ENCODE measurements at places on chromosomes 6 and 20.

- DNase-seq: no peak
These were observed 12.3 kb downstream of the DYNLT2 start for GRCh38 chr6:169738976-169739529.

- no peak for DNase-seq
These were observed 287.9 kb upstream of the FERMT1 start for GRCh38 chr20:6410721-6411120.

DNA sequence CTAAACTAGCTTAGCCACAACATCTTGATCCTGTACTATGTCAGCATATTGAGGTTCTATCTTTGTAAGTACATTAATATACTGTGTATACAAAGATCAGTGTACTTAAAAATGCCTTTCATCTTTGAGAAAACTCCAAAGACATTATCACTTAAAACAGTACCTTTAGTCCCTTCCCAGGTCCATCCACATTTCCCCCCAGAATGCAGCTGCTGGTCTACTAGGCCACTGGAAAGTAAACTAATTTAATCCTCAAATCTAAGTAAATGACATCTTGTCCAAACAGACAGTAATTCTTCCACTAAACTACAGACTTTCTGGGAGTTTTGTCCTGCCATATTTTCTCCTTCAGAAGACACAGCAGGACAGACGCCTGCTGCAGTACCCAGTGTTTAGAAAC lies 68.7 kb downstream of the SYCP2 start:
- no peak for DNase-seq

- DNase-seq: no peak
These were observed 24.4 kb upstream of the BNIP5 start for GRCh38 chr6:36361071-36361470.

- DNase-seq: no peak
These were observed 1.3 kb downstream of the CGA start for GRCh38 chr6:87093651-87094050.

GRCh38 chr6:70131528-70131927 lies 171.4 kb downstream of the COL9A1 start:
- DNase-seq: no peak

DNA sequence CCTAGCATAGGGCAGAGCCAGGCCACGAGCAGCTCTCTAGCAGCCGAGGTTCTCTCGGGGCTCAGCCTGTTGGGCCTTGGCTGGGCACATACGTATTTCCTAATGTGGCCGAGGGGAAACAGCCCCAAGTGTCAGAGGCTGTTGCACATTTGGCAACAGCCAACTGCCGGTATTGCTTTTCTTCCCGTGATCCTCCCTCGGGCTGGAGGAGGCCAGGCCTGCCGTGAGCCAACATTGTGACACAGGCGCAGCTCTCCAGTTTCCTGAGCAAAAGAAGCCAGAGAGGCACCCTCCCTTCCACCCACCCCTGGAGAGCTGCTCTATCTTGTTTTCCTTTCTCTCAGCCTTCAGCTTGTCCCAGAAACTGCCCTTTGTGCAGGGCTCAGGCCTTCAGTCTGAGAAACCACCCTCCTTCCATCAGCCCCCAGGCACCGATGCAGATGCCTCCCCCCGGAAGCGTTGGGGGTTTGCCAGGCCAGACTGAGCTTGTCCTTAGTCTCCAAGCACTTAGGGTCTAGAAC lies 5.1 kb upstream of the BPI start:
- peak; percentile 42 for DNase-seq

DNA sequence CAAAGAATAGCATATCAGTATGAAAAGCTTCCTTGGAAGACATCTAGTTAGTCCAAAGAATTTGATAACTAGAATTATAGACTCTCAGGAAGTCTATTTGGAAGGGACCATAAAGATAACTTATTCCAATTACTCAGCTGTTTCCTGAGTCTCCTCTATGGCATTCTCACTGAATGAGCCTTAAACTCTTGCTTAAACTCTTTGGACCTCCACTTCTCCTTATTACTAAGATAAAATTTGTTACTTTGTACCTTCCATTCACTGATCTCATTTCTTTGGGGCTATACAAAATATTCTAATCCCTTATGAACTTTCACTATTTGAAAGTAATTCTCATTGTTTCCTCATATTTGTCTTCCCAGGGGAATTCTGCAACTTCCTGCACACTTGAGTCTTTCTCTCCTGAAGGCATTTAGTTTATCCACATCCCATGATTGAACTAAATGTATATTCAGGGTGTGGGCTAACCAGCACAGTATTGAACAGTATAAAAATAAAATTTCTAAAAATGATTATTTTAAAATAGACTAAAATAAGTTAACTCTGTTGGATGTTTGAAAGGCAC lies 67.1 kb upstream of the NOTCH4 start:
- no peak for DNase-seq

DNA sequence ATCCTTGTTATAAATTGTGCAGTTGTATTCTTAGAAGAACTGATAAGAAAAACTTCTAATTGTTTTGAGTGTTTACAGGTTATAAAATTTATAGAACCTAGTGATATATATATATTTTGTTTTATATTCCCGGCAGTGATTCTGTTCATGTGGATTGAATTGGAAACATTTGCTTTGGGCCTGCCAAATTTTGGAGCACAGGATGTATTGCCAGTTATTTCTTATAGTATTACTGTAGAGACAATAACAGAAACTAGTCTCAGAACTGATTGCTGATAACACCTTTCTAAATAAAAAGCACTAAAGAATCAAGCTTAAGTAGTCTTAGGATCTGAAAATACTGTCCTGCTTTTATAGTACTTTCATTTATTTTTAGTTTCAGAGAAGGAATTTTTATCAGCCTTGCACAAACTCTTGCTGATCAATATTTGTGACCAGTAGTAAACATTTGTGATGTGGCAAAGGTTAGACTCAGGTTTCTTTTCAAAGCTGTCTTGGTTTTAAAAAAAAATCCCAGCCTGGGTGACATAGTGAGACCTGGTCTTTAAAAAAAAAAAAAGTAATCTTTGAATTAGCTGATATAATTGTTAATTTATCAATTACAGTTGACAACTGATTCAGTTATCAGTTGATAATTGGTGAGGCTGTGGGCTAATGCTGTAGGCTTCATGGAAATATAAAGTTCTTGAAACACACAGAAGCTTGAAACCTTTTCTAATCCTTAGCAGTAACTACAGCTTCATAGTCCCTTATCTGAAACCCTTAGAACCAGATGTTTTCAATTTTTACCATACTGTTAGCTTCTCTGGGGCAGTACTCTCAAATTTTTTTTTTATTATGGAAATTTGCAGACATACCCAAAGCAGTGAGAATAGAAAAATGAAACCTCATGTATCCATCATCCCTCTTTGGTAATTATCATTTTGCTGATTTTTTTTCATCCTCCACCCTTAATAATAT lies 42.4 kb downstream of the RNGTT start:
- no peak for DNase-seq

GRCh38 chr20:45432294-45432693 lies 16.4 kb downstream of the PIGT start:
- no peak for DNase-seq

DNA sequence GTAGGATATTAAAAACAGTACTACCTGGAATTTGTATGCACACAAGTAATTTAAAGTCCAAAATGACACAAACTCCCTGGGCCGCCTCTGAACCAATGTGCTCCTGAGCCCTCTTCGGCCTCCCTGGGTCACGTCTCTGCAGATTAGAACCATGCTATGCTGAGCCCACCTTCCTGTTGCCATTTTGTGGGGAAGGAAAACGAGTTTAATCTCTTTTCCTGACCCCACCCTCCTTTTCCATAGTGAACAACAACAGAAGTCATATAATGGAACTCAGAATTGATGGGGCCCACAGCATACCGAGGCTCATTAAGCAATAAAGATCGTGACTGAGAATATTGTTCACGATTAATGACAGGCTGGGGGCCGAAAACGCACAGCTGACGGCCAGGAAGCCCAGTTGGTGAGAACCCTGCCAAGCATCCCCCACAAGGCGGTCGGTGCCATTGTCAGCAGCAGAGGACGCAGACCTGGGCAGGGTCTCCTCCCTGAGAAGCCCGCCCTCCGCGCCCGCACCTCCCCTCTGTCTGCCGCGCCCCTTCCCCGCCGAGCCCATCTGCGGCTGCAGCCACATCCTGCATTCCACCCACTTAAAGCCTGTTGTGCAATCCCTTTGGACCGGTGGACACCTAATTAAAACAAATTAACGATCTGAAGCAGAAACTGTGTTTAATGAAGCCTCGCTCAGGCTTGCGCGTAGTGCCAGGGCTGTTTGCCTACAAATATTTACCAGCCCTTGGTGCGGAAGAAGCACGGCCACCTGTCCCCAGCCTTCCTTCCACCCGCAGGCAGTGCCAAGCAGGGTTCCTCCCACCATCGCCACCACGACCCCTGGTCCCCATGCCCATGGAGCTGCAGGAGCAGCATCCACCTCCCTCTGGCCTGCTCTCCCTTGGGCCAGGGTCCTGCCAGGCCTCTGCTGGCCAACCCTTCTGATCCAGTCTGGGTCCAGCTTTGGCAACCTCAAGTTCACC lies 68.1 kb downstream of the DLL1 start:
- no peak for DNase-seq

DNA sequence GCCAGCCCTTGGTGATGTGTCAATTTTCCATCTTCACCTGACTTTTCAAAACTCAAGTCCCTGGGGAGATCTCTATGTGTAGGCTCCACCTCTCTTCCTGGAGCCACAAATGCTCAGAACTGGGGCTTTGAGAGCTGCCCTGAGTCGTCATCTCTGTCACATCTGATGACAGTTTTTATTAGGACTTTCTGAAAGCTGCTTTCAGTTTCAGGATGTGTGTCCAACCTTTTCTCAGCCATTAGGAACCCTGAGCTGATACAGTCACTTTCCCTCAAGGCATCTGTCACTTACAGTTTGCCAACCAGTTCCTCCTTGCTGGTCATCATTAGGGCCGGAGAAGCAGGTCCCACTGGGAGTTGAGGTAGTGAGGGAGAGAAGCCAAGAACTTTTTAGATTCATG lies 365.9 kb upstream of the CHD6 start:
- no peak for DNase-seq

DNA sequence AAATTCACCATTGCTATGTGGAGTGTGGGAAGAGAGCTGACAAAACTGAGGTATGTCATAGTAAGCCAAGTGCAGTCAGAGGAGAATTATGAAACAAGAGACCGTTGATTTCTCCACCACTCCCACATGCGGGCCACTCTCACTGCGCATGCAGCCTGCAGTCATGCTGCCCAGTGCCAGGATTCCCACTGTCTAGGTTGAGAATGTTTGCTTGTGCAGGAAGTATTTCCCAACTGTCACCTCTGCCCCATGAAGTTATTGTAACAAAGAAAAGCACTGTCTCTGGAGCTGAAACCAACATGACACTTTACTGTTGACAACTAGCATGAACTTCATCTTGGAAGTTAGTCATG lies 18.7 kb upstream of the SFT2D1 start:
- no peak for DNase-seq

DNA sequence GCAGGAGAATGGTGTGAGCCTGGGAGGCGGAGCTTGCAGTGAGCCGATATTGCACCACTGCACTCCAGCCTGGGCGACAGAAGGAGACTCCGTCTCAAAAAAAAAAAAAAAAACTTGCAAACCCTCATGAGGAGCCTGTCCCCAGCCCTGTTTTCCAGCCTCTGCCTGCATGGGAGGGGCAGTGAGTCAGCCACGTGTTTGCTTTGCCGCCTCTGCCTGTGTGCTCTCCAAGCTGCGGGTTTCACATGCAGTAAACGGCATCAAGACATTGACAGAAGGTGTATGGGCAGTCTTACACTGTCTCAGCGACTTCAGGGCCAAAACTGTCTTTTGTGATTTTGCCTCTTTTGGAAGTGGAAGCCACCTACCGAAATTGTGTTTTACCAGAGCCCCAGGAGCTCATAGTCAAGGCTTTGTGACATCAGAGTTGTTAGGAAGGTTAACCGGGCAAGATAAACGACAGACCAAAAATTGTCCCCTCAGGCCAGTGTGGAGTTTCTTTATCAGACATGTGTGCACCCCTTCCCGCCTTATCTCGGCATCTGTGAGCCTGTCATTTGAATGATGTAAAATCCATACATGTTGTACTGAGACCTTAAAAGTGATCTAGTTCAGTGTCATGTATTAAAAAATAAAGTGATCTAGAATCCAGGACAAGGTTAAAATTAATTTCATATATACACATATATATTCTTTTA lies 52.9 kb downstream of the RPP40 start:
- no peak for DNase-seq

DNA sequence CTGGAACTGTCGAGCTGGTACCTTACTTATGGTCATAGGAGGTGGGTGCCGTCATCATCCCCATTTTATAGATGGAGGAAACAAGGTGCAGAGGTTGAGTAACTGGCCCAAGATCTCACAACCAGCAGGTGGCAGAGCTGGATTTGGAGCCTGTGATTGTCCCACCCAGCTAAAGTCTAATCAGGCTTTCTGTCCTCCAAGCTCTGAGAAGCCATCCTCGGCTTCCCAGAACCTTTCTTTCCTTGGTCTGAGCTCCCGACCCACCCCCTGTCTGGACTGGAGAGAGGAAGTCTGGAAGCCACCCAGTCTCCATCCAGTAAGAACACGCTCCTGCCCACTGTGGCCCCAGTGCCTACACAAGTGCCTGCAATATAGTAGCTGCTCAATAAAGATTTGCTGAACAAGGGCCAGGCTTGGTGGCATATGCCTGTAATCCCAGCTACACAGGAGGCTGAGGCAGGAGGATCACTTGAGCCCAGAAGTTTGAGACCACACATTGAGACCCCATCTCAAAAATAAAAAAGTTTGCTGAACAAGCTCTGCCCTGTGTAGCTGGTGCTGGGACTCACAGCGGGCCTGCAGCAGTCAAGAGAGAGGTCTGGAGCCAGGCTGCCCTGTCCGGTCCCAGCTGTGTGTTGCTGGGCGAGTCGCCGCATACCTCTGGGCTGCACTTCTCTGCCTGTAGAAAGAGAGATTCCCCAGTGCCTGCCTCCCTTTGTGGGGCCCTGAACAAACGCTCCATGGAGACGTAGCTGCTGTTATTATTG lies 32.5 kb upstream of the DLGAP4 start:
- DNase-seq: peak; percentile 48

DNA sequence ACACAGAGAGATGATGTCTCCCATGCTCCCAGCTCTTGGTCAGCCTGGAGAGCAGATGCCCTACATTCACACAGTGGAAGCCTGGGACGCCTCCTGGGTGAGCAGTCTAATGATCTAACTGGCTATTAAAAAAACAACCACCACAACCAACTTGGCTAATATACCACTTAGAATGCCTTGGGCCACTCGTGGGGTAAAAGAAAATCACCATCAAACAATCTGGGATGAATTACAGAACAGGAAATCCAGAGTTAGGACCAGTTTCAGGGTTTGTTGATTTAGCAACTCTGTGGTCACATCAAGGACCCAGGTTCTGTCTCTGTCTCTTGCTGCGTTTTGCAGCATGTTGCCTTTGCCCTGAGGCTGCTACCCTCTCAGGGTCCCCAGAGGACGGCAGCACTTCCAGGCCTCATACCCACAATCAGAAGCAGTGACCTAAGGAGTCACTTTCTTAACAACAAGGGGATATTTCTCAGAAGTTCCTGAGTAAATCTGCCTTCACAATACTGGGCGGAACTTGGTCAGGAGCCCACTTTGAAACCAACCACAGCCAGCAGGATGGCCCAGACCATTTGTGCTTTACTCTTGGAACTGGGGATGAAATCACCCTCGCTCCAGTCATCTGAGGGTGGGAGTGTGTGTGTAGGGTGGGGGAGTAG lies 118.7 kb downstream of the CLIC5 start:
- DNase-seq: no peak

Data from head of caudate nucleus (tissue), 42 donors.